ENCODE measurements at places on chromosomes 11 and 22.

DNA sequence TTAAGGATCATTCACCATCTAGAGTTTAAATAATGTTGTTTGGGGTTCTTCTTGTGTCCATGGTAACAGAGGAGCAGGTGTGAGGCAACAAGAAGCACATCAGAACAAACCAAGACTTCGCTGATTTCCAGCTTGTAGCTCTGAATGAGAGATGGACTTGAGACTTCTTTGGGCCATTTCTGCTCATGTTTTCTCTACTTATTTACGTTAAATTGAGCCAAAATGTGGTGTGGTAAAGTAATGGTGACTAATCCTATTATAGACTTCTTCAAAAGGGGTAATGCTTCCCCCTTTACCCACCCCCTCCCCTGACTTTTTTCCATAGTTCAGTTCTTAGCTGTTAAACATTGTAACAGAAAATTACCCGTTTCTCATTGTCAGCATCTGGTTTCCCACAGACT is 65.2 kb downstream of the CSTPP1 start:
- DNase-seq = no peak

DNA sequence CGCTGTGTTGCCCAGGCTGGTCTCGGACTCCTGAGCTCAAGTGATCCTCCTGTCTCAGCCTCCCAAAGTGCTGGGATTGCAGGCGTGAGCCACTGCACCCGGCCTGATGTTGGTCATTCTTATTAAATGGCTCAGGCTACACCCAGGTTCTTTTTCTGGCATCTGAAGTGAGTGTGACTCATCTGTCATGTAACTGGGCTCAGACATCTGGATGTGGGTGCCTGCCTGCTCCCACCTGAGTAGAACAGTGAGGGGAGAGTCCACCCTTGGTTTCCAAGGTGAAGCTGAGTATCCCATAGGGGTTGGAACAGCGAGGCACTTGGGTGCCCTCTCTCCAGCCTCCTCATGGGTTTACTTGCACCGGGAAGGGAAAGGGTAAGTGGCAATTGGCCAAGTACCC is 36.7 kb upstream of the EIF3D start:
- DNase-seq = no peak

GRCh38 chr22:25701056-25701780 is 40.8 kb upstream of the MYO18B start:
- no peak for DNase-seq

GRCh38 chr11:119677840-119678239 is 51.2 kb downstream of the NECTIN1 start:
- DNase-seq = no peak

DNA sequence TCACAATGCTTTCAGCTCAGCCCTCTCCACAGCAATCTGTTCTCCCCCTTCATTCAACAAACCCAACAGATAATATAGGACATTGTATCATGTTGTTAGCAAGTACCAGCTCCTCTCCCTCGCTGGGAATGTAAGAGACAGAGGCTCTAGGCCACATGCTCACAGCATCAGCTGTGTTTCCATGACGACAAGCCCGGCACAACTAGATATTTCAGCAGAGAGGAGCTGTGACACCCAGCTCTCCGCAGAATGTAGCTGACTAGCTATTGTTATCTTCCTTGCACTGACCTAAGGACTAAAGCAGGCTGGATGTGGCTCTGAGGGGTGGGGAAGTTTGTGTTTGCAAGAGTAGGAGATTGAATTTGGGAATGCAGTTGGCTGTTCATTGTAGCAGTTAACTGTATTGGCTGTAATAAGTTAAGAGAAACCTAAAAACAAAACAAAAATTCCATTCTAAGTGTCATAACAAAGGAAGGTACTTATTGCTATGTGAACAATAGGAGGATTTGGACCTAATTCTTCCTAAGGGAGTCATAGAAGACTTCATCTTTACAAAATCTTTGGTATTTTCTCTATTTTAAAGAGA is 28.0 kb upstream of the RRAS2 start:
- DNase-seq = no peak

- DNase-seq = no peak
These were observed 306.0 kb downstream of the BUD13 start for GRCh38 chr11:116466801-116467200.

DNA sequence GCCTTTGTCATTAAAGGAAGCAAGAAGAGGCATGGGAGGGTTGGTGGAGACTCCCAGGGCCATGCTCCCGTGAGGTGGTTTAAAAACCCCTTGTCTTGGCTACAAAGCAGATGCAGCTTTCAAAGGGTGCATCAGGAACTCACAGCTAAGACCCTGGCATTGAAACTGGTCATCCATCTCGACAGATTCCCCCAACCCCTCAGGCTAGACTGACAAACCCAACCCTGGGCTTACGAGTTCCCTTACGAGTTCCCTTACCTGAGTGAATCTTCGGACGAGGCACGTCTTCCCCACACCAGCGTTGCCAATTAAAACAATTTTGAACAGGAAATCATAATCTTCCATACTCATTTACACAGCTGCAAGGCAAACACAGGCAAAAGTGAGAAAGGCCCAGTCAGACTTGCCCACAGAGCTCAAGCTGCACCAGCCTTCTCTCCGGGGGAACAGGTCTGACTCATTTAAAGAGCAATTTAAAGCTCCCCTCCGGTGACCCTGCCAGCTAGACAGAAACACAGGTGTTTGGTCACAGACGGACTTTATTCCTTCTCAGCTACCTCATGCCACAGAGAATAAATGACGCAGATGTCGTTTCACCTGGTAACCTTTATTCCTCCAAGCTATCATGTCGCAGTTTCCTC is 74.6 kb downstream of the RAB30 start:
- peak; percentile 46 for DNase-seq
